MG63 (cell line): ENCODE measurements at places on chromosomes 6 and 20.

DNA sequence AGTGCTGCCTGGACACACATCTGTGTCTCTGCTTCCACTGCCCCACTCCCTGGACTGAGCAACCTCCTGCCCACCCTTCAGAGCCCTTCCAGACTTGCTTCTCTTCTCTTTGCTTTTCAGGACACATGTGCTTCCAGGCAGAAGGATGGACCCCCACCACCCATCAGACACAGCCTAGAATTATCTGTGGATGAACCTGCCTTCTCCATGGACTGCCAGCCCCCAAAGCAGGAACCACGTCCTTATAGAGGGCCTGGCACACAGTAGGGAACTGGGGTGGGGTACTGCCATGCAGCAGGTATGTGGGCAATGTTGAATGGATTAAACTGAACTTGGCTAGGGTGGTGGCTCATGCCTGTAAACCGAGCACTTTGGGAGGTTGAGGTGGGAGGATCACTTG is 3.6 kb downstream of the KIAA1755 start:
- DNase-seq, result no peak

DNA sequence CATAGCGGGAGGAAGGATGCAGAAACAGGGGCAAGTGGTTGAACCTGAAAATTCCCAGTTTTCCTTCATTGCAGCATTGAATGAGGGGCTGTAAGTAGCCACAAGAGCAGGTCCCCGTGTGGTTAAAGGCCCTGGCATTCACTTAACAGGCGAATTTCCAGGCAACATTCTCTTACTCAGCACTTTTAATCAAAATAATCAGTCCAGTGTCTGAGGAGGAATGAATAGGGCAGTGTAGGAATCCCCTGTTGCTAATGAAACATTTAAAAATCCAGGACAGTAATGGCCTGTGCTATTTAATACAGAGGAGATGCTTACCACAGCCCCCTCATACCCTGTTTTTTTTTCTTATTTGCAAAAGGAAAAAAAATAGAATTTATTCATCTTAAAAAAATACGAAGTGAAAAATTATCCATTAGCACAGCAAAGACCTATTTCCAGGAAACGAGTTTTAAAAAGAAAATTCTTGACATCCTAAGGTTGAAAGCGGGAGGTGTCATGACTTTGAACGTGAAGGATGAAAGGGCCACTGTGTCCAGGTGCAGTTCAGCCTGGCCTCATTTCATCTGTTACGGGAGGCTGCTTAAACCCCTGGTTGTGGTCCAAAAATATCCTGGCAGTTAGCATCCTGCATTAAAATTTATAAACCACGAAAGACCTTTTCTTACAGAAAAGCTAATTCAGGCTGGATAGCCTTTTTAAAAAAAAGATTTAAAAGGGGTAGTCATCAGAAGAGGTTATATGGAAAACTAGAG is 20.2 kb downstream of the MYLK4 start:
- DNase-seq, result no peak

GRCh38 chr6:87139236-87139635 is 16.1 kb upstream of the ZNF292 start:
- DNase-seq, result no peak

- DNase-seq, result no peak
Observed at GRCh38 chr6:134258849-134259306, 59.0 kb downstream of the SGK1 start.

DNA sequence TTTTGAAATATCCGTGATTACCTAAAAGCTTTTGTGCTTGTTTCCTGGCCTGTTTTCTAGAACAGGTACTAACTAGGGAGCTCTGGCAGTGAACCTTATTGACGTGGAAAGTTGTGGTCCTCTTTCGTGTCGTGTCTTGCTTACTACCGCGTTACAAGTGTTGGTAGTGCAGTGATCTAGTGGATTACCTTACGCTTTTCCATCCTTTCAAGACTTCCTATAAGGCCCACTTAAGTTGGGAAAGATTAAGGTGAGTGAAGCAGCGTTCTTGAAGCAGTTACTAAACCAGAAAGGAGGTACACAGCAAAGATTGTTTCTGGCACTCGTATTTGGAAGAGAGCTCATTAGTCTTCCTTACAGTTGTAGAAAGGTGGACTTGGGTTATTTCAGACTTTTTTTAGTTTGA is 1.9 kb downstream of the PNRC1 start:
- DNase-seq, result no peak

DNA sequence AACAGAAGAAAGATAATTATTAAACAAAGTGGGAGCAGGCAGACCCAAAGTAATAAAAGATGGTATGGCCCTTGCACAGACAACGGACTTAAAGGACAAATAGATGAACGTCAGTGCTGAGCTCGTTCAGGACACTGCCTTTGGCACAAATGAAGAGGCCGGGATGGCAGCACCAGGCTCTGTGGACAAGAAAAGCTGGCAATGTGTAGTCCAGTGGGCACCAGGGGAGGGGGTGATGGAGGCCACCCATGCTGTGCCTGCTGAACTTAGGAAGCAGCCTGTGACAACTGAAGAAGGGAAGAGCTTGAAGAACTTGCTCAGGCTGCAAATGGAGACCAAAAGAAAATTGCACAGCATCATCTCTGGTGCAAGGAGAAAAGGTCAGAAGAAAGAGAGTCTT is 131.0 kb downstream of the ANKRD60 start:
- DNase-seq, result no peak

- DNase-seq, result no peak
Observed at GRCh38 chr6:16104624-16105433, 24.1 kb upstream of the MYLIP start.

DNA sequence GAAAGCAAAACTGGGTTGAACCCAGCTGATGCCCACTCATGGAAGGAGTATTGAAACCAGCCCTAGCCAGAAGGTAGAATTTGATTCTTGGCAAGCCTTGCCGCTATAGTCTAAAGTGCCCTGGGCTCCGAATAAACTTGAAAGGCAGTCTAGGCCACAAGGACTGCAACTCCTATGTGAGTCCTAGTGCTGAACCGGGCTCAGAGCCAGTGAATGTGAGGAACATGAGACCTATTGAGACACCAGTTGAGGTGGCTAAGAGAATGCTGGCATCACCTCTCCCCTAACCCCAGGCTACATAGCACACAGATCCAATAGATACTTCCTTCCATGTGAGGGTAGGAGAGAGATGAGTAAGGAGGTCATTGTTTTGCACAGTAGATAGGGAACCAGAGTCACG is 3.5 kb upstream of the DEFB110 start:
- DNase-seq, result peak; percentile 8

DNA sequence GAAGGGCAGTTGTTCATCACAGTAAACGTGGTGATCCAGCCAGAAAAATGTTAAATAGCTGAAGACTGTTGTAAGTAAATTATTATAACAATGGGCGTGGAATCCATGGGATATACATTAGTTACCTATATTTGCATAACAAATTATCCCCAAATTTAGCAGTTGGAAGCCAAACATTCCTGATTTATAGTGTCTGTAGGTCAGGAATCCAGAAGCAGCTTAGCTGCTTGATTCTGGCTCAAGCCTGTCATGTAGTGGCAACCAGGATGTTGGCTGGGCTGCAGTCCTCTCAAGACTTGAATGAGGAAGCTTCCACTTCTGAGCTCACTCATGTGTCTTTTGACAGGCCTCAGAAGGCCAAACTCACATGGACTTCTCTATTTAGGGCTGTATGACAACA is 6.9 kb upstream of the ADGRB3 start:
- DNase-seq, result no peak

GRCh38 chr20:21391185-21391971 is 5.9 kb downstream of the NKX2-4 start:
- no peak for DNase-seq

- DNase-seq, result no peak
Observed at GRCh38 chr6:40427196-40427595, 160.0 kb downstream of the LRFN2 start.
